ENCODE measurements at places on chromosomes 3 and 15.

- no peak for DNase-seq
These were observed 634 bp downstream of the FBXL22 start for GRCh38 chr15:63597821-63598220.

GRCh38 chr3:144151983-144152382, 180.4 kb downstream of the DIPK2A start:
- DNase-seq = no peak

GRCh38 chr3:116078561-116078960, 366.7 kb downstream of the LSAMP start:
- DNase-seq = no peak

DNA sequence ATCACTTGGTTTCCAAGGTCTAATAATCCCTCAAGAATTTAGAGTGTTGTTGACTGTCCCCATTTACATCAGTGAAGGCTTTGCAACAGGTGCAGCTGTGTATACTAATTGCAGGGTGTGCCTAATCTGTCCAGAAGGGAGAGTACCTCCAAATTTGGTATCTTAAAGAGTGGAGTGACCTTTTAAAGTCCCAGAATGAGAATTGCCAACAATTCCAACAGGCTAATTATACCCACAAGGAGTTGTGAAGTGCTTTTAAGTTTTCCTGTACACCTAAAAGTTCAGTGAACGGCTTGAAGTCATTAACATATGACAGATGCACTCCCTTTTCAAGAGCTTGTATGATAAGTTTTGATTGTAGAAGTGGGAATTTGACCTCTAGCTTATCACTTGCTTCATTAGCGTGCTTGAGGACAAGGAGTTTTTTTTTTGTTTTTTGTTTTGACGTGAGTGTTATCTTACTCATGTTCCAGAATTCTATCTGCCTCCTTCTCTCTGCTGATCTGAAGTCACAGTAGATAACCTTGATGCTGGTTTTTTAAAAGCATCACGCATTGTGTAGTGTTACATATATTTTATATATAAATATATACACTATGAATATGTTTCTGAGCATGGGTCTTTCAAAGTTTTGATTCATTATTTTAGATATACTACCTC, 26.3 kb downstream of the CDIN1 start:
- no peak for DNase-seq

GRCh38 chr3:46539443-46540005, 26.6 kb downstream of the LRRC2 start:
- no peak for DNase-seq
